ENCODE measurements at places on chromosomes 1 and 21.

- no peak for DNase-seq
These were observed 134.0 kb downstream of the FAM78B start for GRCh38 chr1:166032572-166033371.

- DNase-seq = no peak
These were observed 1.6 kb downstream of the THEM5 start for GRCh38 chr1:151851886-151852285.

DNA sequence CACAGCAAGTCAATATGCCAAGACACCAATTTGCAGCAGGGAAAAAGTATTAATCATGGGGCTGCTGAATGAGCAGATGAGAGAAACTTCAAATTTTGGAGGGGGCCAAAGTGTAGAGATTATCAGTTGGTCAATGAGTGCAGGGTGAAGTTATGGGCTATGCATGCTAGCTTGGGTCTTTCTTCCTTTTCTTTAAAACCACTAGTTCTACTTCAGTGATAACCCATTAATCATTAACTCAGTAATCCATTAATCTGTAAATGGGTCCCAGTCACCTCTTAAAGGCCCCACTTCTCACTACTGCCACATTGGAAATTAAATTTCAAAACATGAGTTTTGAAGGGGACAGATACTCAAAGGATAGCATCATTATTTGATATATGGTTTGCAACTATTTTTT lies 688.6 kb upstream of the ADGRL4 start:
- DNase-seq = no peak

DNA sequence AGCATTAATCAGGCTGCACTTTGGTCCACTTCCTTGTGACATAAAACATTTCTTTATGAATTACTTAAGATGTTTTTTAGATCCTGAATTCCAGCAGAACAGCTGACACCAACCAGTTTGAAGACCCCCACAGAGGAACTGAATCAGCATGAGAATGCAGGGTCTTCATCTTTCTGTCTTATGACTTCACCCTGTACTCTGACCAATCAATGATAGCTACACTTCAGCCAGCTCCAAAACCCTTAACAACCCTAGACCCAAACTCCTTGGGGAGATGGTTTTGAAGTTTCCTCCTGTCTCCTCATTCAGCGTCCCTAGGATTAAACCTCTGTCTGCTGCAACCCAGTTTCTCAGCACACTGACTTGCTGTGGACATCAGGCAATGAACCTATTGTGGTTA lies 175.0 kb downstream of the CTH start:
- no peak for DNase-seq

DNA sequence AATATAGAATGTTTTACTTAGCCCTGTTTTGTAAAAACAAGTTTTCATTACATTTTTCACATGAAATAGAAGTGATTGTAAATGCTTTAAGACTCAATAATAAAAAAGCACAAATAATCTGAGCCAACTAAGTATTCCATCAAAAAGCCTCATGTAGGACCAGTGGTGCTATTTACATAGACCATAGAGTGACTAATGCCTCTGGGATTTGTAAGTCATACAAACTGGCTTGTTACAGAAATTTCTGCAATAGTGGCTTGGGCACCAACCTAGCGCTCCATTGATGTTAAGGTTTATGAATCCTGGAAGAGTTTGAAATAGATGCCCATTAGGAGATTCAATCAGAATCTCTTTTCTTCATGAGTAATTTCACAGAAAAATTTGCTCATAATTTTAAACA lies 31.9 kb downstream of the ZMYM1 start:
- DNase-seq = no peak

- DNase-seq = no peak
These were observed 138.7 kb downstream of the RUNX1 start for GRCh38 chr21:34910396-34910795.

- no peak for DNase-seq
These were observed 231.7 kb downstream of the LMX1A start for GRCh38 chr1:165124772-165125171.

- DNase-seq = no peak
These were observed 13.8 kb upstream of the RIPPLY3 start for GRCh38 chr21:36992671-36993070.

Data from neuronal stem cell (in vitro differentiated cells).